ENCODE measurements at places on chromosomes 1 and 21.

GRCh38 chr1:169925505-169926482 is 32.1 kb upstream of the SCYL3 start:
- H3K27me3 ChIP-seq: no peaks in the 10 kb centered on the region
- H3K27ac ChIP-seq: no peak overlapping the region
- H3K36me3 ChIP-seq: no peaks in the 10 kb centered on the region
- no peak for DNase-seq

DNA sequence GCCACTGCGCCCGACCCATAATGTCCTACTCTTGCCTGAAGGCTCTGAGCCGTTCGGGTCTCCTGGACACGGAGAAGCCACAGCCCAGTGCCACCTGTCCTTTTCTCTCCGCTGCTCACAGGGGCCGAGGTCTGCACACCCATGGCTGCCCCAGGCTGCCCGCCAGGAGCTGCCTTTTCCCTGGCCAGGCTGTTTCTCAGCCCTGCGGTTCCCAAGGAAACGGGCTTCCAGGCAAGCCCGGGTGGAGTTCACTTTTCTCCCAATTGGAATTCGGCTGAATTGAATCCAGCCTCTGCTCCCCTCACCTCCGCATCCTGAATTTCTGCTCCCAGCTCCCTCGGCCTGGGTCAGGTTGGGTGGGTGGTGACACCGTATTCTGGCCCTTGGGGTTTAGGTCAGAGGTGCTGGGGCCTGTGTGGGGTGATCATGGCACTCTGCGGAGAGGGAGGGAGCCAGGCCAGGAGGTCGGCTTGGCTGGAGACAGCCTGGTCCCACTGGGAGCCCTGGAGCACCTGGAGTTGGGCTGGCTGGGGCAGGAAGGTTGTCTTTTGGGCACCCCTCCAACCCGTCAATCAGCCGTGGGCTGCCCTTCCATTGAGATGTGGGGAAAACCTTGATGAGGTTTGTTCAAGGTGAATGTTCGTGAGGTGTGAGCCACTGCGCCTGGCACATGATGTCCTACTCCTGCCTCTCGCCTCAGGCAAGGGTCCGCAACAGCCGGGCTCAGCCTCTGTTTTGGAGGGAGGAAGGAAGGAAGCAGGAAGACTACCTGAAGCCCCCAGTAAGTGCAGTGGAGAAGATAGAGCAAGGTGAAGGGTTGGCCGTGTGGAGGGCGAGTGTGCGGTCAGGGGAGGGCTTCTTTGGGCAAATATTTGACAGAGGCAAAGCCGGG is 25.1 kb downstream of the RRP1 start:
- no peak for DNase-seq
- H3K36me3 ChIP-seq: peaks cover 13% of the 10 kb centered on the region
- H3K27ac ChIP-seq: no peak overlapping the region
- H3K4me3 ChIP-seq: no peak overlapping the region

- no peaks in the 10 kb centered on the region for H3K27me3 ChIP-seq
- no peak overlapping the region for H3K27ac ChIP-seq
Observed at GRCh38 chr1:220485131-220485530, 42.8 kb upstream of the MARK1 start.

- peaks cover 20% of the 10 kb centered on the region for H3K27me3 ChIP-seq
- DNase-seq: no peak
- H3K4me3 ChIP-seq: no peak overlapping the region
- no peaks in the 10 kb centered on the region for H3K4me1 ChIP-seq
- H3K27ac ChIP-seq: no peak overlapping the region
Observed at GRCh38 chr1:87642581-87643221, 314.0 kb downstream of the LMO4 start.

DNA sequence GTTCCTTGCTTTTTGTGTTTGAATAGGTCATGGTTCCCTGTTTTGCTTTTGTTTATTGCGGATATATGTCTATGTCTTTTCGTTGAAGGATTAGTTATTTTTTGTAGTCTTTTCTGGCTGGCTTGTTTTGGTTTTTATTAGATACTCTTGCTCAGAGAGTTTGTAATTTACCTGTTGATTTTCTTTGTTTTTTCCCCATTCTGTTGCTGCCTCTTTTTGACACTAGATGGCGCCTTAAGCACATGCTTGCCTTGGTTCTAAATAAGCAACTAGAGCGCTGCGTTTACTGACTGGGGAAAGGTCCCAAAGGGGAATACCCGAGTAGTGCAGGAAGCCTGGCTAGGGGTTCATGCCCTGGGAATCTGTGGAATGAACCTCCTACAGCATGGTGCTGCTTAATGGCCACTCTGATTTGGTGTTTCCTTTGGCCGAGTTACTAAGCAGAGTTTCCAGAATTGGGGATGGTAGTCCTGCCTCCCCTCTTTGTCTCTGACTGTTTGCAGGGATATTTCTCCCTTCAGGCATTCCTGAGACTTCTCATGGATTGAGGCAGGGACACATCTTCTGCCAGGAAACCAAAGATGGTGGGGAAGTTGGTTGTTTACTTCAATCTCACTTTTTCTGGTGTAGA is 143.2 kb downstream of the PTPRU start:
- no peak for DNase-seq
- H3K36me3 ChIP-seq: no peaks in the 10 kb centered on the region
- H3K27ac ChIP-seq: no peak overlapping the region

DNA sequence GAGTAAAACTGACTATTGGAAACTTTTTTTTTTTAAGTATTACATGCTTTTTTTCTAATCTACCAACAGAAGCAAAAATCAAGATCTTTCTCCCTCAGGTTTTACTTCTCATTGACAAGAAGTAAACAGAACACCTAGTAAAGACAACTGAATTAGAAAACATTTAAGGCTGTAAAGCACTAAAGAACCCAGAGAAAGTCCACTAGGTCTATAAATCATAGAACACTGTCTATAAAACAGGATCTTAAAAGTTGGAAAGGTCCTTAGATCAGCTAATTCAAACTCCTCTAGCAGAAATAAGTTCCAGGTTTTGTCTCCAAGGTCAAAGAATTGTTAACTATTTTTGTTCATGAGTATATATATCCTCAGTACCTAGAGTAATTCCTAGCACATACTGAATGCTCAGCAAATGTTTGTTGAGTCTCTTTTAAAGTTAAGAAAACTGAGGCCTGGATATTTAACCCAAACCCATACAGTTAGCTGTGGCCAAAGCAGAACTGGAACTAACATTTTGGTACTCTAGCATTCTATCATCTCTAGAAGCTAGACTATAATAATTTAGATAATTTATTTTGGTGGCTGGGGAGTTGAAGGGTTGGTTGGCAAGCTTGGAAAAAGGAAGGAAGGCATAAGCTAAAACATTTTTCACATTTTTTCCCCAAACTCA is 3.0 kb downstream of the EPS15 start:
- peaks cover 74% of the 10 kb centered on the region for H3K4me1 ChIP-seq
- H3K4me3 ChIP-seq: peak overlapping the region; percentile 96
- peaks cover 29% of the 10 kb centered on the region for H3K36me3 ChIP-seq
- no peaks in the 10 kb centered on the region for H3K27me3 ChIP-seq
- no peak for DNase-seq

GRCh38 chr1:41833519-41834000 is 85.2 kb downstream of the HIVEP3 start:
- H3K27ac ChIP-seq: no peak overlapping the region
- H3K27me3 ChIP-seq: no peaks in the 10 kb centered on the region
- peaks cover 8% of the 10 kb centered on the region for H3K4me1 ChIP-seq
- no peak for DNase-seq

GRCh38 chr21:31538816-31539215 is 120.7 kb upstream of the SOD1 start:
- no peak overlapping the region for H3K27ac ChIP-seq
- H3K4me3 ChIP-seq: no peak overlapping the region
- H3K27me3 ChIP-seq: no peaks in the 10 kb centered on the region
- H3K36me3 ChIP-seq: no peaks in the 10 kb centered on the region

DNA sequence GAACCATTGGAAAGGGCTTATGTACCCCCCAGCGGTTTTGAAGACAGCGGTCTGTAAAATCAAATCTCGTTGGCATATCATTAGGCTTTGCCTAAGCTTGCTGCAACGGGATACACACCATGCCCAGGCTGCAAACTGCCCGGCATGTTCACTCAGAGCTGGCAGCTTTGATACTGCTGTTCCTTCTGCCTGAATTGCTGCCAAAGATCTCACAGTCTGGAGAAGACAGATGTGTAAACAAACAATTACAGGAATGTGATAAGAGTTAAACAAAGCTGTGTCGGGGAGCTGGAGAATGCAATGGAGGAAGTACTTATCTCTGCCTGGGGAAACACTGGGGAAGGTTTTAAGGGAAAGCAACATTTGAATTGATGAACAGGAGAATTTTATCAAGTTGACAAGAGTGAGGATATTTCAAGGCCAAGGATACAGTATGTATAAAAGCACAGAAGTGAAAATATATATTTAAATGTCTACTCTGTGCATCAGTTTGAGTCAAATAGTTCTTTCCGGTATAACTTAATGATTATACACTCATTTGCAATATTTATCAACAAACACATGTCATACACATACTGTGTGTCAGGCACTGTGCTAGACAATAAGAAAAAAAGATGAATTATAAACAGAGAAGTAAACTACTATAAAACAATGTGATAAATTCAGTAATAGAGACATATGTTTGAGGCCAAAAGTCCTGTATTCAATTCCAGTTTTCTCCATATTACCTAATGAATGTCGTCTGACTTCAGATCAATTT is 29.9 kb downstream of the CHML start:
- H3K4me3 ChIP-seq: no peak overlapping the region
- no peaks in the 10 kb centered on the region for H3K36me3 ChIP-seq
- H3K27ac ChIP-seq: no peak overlapping the region
- H3K27me3 ChIP-seq: no peaks in the 10 kb centered on the region

GRCh38 chr1:89310505-89310904 is 37.8 kb upstream of the GBP5 start:
- peaks cover 35% of the 10 kb centered on the region for H3K4me1 ChIP-seq
- peak overlapping the region; percentile 76 for H3K4me3 ChIP-seq
- H3K27ac ChIP-seq: peak overlapping the region; percentile 92

DNA sequence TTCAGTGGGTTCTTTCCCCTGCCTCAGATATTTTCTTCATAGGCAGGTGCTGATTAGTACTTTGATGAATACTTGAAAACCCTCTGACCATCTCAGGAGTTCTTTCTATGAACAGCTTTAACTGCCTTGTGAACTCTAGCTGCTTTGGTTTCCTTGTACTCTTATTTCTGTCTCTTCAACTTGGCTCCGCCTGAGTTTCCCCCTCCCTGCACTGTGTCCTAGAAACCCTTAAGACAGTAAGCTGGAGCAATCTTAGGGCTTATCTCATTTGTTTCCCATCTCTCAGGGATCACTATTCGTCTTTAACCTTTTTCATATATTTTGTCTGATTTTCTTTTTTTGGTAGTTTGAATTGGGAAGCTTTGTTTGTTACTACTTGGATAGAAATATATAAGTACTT is 99.1 kb downstream of the PKN2 start:
- no peaks in the 10 kb centered on the region for H3K27me3 ChIP-seq
- H3K4me3 ChIP-seq: no peak overlapping the region
- DNase-seq: no peak
- H3K4me1 ChIP-seq: no peaks in the 10 kb centered on the region

GRCh38 chr1:16248603-16249516 is 11.9 kb upstream of the CPLANE2 start:
- H3K36me3 ChIP-seq: peaks cover 39% of the 10 kb centered on the region
- no peak overlapping the region for H3K4me3 ChIP-seq
- DNase-seq: no peak
- no peaks in the 10 kb centered on the region for H3K4me1 ChIP-seq
- no peaks in the 10 kb centered on the region for H3K27me3 ChIP-seq

- no peaks in the 10 kb centered on the region for H3K27me3 ChIP-seq
- peaks cover 53% of the 10 kb centered on the region for H3K36me3 ChIP-seq
- H3K27ac ChIP-seq: peak overlapping the region; percentile 98
- peak overlapping the region; percentile 96 for H3K4me3 ChIP-seq
- no peak for DNase-seq
- H3K4me1 ChIP-seq: peaks cover 49% of the 10 kb centered on the region
Observed at GRCh38 chr1:150366416-150367296, 2.7 kb downstream of the RPRD2 start.

GRCh38 chr1:166197597-166197996 is 30.8 kb upstream of the FAM78B start:
- no peaks in the 10 kb centered on the region for H3K27me3 ChIP-seq
- H3K4me1 ChIP-seq: no peaks in the 10 kb centered on the region
- H3K36me3 ChIP-seq: no peaks in the 10 kb centered on the region
- H3K27ac ChIP-seq: no peak overlapping the region

DNA sequence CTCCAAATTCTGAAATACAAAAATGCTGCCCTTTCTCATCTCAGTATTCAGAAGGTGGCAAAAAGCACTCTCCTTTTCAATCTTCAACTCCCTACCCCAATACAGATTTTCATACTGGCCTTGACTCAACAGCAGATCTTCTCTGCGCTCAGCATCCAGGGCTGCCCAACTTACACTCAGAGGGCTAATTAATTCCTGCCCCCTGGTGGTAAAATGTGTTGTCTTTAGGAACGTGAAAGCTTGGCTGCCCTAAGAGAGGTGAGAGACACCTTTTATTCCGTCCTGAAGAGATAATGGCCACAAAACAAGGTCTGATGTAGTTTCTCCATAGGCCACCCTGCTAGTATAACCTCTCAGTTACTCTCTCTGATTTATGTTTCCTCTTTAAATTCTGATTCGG is 25.0 kb downstream of the KRTAP24-1 start:
- no peak overlapping the region for H3K27ac ChIP-seq
- no peak for DNase-seq
- no peak overlapping the region for H3K4me3 ChIP-seq
- H3K36me3 ChIP-seq: no peaks in the 10 kb centered on the region
- H3K4me1 ChIP-seq: no peaks in the 10 kb centered on the region

- DNase-seq: no peak
- no peak overlapping the region for H3K4me3 ChIP-seq
- no peaks in the 10 kb centered on the region for H3K4me1 ChIP-seq
- H3K27ac ChIP-seq: no peak overlapping the region
- H3K36me3 ChIP-seq: no peaks in the 10 kb centered on the region
Observed at GRCh38 chr1:74674278-74675048, 871 bp upstream of the ERICH3 start.

GRCh38 chr1:162631546-162632191 is 595 bp upstream of the DDR2 start:
- H3K27ac ChIP-seq: no peak overlapping the region
- H3K27me3 ChIP-seq: peaks cover 14% of the 10 kb centered on the region
- no peak overlapping the region for H3K4me3 ChIP-seq
- no peak for DNase-seq
- H3K4me1 ChIP-seq: no peaks in the 10 kb centered on the region

- peaks cover 31% of the 10 kb centered on the region for H3K36me3 ChIP-seq
- no peak for DNase-seq
- peak overlapping the region; percentile 96 for H3K4me3 ChIP-seq
- H3K27ac ChIP-seq: peak overlapping the region; percentile 97
- H3K4me1 ChIP-seq: peaks cover 34% of the 10 kb centered on the region
- H3K27me3 ChIP-seq: no peaks in the 10 kb centered on the region
Observed at GRCh38 chr1:227734546-227734855, 601 bp downstream of the JMJD4 start.

DNA sequence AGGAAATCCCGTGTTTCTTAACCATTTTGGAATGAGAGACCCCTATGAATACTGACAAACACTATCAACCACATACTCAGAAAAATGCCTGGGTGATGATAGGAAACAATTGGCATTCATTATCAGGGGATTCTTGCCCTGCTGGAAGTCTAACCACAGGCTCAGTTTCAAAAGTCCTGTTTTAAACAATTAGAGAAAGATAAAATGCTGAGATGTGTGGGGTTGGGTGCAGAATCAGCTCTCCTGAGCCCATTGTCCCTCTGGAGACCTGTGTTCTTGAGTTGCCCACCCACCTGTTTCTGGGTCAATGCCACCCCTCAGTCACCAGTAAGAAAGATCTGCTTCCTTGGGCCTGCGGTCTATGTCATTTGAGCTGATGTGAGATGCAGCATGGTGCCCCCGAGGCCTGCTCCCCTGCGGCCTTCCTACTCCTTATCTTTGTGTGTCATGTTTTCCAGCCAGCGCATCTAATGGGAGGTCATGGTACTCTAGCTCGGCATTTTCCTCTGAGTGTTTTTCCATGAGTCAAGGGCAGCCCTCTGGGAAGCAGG is 130.3 kb upstream of the PLXNA2 start:
- H3K27ac ChIP-seq: no peak overlapping the region
- H3K4me3 ChIP-seq: no peak overlapping the region
- H3K4me1 ChIP-seq: no peaks in the 10 kb centered on the region
- H3K27me3 ChIP-seq: peaks cover 24% of the 10 kb centered on the region
